PC-9 (cell line): ENCODE measurements at places on chromosomes 4 and X. TPM values are rescaled to one million over a fixed set of nuclear protein-coding genes. Genes with fewer than 3 reads are reported as not detected.
A peak's percentile ranks its signal among the peaks of the same experiment; 100 is the strongest.

GRCh38 chrX:109089359-109089758, 353.0 kb upstream of the IRS4 start:
- no peak for DNase-seq

- DNase-seq, result no peak
Observed at GRCh38 chr4:147479376-147479775, 1.5 kb upstream of the EDNRA start.

GRCh38 chr4:23788460-23788859, 101.4 kb downstream of the PPARGC1A start:
- no peak for DNase-seq

- peak; percentile 98 for DNase-seq
Observed at GRCh38 chrX:21974011-21974385, 33.5 kb downstream of the SMS start.

DNA sequence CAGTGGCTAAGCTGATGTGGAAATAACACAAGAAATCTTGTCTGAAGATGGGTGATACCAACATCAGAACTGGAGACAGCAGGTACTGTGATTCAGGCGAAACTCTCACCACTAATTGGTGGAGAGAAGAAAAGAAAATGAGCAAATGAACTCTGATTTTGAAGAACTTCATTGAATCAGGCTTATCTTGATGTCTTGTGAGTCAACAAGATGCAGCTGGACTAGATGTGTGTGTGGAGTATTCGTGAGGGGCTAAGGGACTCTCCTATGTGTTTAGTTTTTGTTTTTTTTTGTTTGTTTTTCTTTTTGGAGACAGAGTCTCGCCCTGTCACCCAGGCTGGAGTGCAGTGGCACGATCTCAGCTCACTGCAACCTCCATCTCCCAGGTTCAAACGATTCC, 131.6 kb downstream of the DHRSX start:
- no peak for DNase-seq

The SPP1 gene
- 212 and 249 TPM in 2 replicates for total RNA-seq

DNA sequence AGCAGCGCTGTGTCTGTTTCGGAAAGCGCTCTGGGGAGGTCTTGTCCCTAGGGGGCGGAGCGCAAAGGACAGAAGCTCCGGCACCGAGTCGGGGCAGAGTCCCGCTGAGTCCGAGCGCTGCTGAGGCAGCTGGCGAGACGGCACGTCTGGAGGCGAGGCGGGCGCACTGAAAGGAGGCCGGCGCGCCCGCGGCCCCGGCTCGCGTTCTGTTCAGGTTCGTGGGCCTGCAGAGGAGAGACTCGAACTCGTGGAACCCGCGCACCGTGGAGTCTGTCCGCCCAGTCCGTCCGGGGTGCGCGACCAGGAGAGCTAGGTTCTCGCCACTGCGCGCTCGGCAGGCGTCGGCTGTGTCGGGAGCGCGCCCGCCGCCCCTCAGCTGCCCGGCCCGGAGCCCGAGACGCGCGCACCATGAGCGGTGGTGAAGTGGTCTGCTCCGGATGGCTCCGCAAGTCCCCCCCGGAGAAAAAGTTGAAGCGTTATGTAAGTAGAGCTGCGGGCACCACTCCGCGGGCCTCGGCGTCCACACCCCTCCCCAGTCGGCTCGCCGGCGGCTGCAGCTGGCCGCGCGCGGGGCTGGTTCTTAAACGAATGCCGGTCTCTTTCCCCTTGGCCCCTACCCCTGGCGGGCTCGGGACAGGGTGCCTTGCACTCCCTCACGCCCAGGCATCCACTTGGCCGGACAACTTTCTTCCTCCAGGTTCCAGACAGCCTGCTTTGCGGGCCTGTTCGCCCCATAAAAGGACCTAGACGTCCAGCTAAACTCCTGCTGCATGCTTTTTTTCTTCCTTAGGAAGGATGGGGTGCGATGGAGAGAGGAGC, at the start of gene GAB1:
Gene GAB1, plus strand, starts transcription at position 96 of the 819 bp plus-strand sequence. Its CDS starts 313 bp downstream, at position 409.
- peak; percentile 54 for DNase-seq

GRCh38 chr4:144480068-144480467, 165.9 kb upstream of the HHIP start:
- DNase-seq, result no peak

GRCh38 chrX:39602195-39602594, 495.6 kb downstream of the BCOR start:
- no peak for DNase-seq

DNA sequence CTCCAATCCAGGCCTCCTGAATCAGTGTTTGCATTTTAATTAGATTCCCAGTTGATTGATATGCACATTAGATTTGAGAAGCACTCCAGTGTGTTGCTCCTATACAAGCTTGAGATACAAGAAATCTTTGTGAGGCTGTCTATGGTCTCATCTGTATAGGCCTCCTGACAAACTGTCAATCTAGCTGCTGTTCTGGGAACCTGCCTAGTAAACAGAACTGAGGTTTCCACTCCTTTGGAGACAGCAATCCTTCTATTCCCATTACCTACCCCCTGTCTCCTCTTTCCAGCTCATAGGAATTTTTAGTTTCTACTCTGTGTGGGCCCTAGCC, 306.1 kb upstream of the EMCN start:
- no peak for DNase-seq

- DNase-seq, result no peak
Observed at GRCh38 chr4:73764513-73764912, 24.1 kb downstream of the CXCL8 start.

The INTS6L gene
- not detected in 2 replicates for total RNA-seq

DNA sequence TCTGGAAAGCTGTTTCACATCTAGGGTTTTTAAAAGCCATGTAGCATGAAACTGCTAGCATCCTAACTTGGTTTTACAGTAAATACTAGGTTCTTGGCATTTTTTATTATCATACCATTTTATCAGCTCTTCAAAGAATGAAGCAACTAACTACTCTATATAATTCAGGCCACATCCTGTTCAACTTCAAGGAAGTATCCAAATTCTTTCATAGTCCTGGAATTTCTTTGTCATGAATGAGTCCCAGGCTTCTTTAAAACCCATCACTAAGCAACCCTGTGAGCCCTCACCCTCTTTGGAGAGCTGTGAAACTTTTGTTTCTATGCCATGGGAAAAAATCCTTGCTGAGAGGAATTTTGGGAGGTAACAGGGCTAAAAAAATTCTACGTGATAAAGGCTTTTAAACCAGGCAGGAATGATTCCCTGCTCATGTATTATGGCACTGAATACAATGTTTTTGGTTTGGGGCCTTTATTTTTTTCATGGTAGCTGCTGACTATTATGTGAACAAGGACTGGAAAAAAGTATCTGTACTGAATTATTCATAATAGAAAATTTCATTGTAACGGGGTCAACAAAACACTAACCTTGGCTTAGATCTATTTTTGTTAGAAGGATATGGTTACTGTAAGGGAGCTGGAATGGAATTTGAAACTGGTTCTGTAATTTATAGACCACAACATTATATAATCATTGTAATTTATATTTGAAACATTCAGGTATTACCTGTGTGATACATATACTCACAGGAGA, 164.9 kb downstream of the DCTD start:
- DNase-seq, result no peak

GRCh38 chr4:158530381-158530780, 8.7 kb downstream of the RXFP1 start:
- DNase-seq, result no peak

The PCYT1B gene
- total RNA-seq, result not detected in 2 replicates

The TFDP3 gene
- not detected in 2 replicates for total RNA-seq

The STK32B gene
- total RNA-seq, result not detected in 2 replicates

DNA sequence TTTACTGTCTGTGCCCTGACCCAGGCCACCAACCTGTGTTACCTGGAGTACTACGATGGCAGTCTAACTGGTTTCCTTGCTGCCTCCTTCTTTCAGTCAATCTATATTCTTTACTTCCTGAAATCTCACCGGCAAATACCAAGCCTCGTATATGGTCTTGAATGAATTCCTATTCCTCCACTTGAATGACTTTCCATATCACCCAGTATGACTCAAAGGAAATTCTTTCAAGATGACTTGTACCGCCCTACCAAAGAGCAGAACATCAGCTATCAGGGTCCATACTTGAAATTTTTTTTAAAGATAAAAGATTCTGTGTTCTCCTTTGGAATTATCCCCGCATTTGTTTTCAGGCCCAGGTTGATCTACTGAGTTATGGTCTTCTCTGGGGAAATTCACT, 378.0 kb downstream of the AFF2 start:
- no peak for DNase-seq

DNA sequence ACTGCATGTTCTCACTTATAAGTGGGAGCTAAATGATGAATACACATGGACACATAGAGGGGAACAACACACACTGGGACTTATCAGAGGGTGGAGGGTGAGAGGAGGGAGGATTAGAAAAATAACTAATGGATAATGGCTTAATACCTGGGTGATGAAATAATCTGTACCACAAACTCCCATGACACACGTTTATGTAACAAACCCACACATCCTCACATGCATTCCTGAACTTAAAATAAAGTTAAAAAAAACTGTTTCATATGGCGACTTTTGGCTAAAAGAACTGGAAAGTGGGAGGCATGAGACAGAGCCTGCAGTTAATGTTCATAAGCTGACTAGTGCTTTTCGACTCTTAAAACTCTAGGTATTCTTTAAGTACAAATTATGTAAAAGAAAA, 98.9 kb upstream of the NPFFR2 start:
- no peak for DNase-seq

GRCh38 chr4:123265443-123265842, 131.2 kb upstream of the SPRY1 start:
- DNase-seq, result peak; percentile 79

DNA sequence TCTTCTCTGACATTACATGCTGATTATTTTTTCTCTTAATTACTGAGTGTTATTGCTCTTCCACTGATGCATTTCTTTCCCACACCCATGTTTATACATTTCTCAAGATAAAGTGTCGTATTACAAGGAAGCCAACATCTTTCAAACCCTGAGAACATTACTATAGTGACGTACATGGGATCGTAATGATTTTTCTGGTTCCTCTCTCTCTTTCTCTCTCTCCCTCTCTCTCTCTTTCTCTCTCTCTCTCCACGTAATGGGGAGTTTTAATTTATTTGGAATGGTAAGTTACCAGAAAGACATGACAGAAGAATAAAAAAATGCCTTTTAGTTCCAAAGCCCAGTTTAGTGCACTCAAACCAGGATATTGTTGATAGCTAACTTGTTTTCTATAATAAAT, 40.4 kb upstream of the MAPK10 start:
- DNase-seq, result no peak

- DNase-seq, result no peak
Observed at GRCh38 chr4:32440391-32440790, 1720.2 kb downstream of the PCDH7 start.

DNA sequence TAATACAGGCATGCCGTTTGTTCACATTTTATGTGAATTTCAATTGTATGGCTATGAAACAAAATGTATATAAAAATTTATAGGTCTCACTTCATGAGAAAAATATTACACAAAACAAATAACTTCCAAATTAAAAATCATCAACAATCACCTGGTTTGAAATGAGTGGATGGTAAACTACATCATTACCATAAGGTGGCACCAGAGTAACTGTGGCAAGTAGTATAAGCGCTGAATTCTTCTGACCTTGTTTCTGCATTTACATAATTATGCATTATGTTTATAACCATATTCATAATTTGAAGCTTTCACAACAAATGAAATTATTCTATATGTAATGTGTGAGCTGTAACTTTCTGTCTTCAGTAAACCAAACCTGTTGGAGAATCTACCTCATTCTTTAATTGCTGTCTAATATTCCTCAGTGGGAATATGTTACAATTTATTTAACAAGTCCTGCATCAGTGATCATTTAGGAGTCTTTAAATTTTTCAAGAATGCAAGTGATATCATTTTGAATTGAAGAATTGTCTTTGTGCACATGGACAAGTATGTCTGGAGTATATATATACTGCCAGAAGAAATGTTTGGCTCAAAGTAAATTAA, 55.2 kb downstream of the MMRN1 start:
- DNase-seq, result no peak

The FGFBP1 gene
- 11.1 and 30.8 TPM in 2 replicates for total RNA-seq

DNA sequence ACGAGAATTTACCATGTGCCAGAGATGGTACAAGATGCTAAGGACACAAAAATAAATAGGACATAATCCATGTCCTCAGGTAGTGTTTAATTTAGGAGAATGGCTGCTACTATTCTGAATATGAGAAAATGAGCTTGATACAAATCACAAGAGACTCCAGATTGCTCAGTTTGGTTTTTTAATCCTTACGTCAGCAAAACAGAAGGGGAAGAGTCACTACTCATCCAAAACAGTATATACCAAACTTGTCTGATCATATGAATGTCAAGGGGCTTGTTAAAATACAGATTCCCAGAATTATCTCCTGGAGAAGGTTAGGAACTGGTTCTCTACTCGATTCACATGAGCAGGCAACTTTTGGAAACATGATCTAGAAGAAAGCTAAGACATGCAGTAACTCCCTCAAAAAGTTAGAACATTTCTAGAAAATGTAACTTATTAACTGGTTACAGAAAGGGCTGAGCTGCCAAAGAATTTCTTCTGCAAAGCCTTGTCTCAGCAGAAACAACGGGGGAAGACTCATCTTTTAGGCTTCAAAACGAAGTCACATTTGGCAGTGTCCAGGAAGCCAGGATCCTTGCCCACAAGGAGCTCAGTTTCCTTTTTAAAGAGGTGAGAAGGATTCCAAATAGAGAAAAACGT, 3.4 kb downstream of the AIFM1 start:
- DNase-seq, result no peak

DNA sequence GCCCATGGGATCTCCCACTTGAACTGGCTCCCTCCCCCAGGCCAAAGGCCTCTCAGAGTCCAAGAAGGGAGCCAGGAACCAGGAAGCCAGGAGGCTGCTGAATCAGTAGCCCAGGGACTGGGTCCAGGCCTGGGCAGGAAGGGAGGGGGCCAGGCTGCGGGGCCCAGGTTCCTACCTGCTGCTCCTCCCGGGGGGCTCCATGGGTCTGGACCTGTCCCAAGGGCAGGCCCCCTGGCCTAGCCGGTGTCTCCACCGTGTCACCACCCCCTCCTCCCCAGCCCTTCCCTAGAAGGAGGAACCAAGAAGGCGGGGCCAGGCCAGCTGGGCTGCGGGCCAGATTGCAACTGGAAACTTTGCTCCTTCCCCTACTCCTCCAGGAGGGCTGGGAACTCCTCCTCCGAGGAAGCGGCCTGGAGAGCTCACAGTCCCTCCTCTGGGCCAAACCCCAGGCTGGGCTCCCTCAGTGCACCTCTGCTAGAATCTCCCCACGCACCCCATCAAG, at the start of gene IQSEC2:
Gene IQSEC2, minus strand, starts transcription at position 264 of the 502 bp plus-strand sequence.
- DNase-seq, result peak; percentile 90

The NOP14 gene
- 30.9 and 33.6 TPM in 2 replicates for total RNA-seq
